GDM1 (cell line): ENCODE measurements at places on chromosomes 11 and 22.

DNA sequence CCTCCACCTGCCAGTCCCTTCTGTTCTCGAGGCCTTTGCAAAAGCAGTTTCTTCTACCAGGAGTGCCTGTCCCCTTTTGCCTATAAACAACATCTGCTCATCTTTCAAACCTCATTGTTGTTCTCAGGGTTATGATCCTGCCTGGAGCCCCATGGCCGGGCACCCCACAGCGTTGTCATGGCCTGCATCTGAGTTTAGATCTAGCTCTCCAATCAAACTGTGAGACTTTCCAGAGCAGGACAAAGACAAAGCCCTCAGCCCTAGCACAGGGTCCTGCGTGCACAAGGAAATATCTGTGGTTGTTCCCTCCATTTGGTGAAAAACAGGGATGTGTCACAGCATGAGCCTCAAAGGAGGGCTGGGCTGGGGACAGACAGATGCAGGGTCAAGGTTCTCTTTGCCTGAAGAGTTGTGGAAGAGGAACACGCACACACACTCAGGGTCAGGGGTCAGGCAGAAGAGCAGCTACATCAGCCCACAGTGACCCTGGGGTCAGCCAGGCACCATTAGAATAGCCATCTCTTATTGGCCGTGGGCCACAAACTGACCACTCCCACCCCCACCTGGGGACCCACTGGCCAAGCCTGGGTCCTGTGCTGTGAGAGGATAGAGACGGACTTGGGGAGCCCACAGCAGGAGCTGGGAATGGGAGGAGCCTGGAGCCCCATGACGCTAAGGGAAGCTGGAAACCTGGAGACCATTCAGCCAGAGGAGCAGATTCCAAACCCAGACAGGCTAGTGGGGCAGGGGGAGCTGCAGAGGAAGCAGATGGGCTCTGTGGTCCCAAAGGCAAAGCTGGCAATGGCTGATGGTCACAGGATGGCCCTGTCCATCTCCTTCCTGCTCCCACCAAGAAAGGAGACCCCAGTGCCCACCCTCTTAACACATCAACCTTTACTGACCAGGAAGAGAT, 99.4 kb downstream of the PDE2A start:
- no peak for DNase-seq

- no peak for DNase-seq
Observed at GRCh38 chr11:64358536-64358906, 441 bp upstream of the RPS6KA4 start.

- DNase-seq, result no peak
Observed at GRCh38 chr11:110131386-110132123, 38.4 kb downstream of the ZC3H12C start.

DNA sequence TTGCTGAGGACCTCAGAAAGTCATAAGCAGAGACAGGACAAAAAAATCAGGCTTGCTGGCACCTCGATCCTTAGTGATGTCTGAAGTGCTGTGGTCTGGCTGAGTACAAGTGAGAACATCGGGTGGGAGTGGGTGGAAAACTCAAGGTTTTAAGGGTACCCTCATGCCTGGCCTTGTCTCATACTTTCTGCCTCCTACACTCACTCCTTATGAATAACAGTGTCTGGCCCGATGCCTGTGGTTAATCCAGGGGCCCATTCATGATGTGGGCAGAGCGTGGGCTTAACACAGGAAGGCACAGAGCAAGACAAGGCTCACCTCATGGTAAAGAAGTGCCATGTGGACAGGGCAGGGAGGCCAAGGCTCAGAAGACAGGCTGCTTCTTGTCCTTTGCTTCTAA, 11.0 kb upstream of the UCP3 start:
- no peak for DNase-seq

DNA sequence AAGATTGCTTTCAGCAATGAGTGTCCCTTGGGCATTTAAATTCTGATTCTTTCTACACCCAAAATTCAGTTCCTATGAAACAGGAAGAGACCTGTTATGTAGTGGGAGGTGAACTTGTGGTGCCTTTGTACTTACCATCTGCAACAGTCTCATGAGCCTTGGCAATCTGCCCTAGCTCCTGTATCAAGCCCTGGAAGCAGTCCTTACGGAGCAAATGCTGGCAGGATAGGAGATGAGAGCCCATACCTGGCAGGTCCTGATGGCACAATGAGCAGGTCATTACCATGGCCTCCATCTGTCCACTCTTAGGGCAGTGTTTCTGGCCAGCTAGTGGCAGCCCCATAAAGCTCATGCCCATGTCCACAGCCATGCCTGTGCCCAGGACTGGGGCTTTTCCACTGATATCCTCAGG, 10.8 kb downstream of the TRIM66 start:
- DNase-seq, result no peak

DNA sequence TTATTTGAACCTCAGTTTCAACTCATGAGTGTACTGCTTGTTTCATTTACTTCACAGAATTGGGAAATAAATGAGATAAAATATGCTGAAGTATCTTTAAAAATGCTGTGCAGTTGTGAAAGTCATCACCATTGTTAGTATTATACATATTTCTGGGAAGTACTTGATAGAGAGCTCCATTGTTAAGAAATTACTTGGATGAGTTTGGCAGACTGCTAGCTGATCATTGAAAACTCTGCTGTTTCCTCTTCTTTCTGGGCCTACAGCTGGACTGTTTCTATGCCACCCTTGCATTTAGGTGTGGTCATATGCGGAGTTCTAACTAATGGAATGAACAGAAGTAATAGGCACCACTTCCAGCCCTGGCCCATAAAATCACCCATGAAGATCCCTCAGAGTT, 10.0 kb downstream of the SIK2 start:
- no peak for DNase-seq

GRCh38 chr11:20260307-20260706, 100.0 kb upstream of the DBX1 start:
- DNase-seq, result no peak

DNA sequence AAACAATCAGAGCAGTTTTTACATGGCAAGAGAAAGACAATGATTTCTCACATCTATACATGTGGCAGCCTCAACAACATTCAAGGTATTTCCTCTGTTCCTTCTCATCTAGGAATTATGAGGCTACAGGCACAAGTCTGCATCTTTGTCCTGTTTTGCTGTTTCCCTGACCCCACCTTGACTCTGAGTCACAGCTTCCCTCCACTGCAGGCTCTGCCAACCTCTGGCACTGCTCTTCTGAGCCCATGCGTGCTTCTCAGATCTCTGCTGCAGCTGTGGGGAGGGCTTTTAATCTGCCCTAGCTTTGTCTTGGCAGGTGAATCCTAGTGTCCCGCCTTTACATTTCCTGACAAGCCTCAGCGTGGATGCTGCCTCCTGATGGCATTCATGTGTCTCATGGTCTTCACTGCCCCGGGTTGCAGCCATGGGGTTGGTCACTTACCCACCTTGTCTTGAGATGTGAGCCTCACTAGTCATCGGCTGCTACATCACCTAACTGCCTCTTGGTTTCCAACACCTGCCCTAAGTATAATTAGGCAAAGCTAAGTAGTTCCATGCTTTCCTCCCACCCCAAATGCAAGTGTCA, 578.5 kb downstream of the TBC1D22A start:
- DNase-seq, result no peak

DNA sequence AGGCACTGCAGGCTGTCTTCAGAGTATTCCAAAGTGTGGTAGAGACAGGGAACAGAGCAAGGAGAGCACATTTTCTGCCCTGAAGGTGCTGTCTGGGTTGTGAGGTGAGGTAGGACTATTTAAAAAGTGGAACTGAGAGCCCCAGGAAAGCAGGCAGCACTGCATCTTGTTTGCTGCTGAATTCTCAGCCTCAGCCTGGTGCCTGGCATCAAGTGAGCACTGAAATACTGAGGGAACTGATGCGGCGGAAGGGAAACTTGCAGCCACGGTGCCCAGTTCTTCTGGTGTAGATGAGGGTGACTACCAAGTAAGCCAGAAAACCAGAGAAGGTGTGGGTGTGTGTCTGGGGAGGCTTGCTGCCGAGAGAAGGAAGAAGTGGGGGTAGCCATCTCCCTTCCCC, 59.5 kb downstream of the TNRC6B start:
- no peak for DNase-seq

- DNase-seq, result no peak
Observed at GRCh38 chr11:65530157-65530496, 5.2 kb downstream of the SCYL1 start.

DNA sequence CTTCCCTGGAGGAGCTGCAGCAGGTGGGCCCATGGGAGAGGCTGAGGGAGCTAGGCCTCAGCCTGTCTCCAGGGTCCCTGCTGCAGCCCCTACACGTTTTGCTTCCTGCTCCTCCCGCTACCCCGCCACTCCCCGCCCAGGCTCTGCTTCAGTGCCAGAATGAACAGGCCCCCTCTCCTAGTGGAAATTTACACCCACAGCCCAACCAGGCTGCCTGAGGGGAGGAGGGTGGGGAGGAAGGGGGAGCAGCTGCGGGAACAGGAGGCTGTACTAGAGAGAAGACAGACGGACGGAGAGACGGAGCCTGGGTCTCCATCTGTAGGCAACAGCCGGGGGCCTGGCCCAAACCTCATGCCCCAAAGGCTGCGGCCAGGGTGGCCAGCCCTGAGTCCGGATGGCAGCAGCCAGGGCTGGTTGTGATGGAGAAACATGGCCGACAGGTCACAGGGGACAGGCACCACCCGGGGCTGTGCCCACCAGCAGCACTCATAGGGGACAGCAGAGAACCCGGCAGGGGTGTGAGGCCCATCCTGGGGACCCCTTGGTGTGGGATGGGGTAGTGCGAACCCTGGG, 20.6 kb downstream of the FLRT1 start:
- DNase-seq, result no peak

DNA sequence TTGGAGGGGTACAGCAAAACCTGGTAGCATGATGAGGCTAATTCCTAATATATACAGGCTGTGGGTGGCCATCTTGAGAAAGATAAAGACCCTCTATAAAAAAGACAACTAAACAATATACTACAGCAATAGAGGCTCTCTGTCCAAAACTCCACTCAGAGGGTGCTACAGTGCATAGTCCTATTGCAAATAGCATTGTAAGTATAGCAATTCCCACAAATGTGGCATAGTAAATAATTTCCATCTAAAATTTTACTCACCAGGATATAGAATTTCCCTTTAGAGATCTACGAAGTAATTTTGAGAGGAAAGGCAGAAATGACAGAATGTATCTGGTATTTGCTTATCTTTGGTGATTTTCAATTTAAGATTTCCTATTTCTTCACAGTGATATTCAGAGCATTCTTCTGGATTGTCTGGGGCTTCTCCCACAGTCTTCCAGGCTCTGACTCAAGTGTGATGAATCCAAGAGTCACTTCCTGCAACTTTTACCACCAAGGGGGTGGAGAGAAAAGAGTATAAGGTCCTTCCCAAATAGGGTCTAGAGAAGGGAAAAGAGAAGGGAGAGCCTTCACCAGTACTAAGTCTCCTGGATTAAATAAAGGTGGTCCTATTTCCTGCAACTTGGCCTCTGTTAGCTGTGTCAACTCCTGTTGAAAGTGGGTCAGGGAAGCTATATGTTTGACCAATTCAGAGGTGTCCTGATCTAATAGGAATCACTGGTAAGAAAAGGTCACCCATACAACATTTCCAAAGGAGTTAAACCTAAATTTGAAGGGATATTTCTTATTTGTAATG, 1054.7 kb upstream of the CNTN5 start:
- DNase-seq, result no peak

GRCh38 chr11:20912065-20912821, 242.9 kb downstream of the NELL1 start:
- no peak for DNase-seq

DNA sequence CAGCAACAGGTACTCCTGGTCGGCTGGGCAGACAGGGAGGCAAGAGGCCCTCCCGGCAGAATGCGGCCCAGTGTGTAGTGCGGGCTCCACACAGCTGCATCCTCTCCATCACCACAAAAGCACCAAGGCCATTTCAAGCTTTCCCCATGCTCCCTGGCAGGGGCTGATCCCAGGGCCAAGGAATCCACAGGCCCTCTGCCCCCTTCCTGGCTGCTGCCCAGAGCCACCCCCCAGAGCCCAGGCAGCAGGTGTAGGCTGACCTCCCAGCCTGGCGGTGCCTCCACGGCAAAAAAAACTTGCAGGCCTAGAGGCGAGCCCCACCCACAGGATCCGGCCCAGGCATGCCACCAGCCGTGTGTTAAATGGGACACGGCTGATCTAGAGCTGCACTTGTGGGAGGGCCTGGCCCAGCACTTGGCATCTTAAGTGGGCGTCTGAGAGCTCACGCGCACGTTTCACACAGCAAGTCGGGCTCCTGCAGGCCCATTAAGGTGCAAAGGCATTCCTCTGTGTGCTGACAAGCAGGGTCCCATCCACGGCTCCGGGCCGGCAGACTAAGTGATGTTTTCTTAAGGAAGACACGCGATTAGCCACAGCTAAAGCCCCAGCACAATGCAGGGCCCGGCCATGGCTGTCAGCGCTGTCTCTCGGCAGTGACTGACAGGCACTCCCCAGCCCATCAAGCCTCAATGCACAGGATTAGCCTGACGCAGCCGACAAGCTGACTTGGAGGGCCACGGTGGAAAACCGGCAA, 19.8 kb upstream of the GNB1L start:
- DNase-seq, result no peak

DNA sequence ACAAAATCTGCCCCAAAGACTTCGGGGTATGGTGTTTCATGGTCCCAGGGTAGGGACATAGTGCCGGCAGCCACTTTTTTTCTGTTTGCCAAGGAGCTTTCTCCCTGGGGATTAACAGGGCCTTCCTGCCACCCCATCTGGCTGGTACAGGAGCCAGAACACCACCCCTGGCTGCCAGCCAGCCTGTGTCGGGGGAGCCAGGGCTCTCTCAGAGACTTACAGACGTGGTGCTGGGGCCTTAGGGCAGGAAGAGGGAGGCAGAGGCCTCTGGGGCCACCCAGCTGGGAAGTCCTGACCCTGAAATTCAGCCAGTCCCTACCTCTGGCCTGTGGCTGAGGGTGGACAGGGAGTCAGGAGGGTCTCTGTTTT, 52.4 kb upstream of the CDON start:
- DNase-seq, result no peak
